Stimulated activated CD8-positive, alpha-beta memory T cell treated with anti-CD3 and anti-CD28 coated beads, Interleukin-7, amount 100 ng/mL, for 1 hour (primary cell): ENCODE measurements at places on chromosomes 4 and X.

DNA sequence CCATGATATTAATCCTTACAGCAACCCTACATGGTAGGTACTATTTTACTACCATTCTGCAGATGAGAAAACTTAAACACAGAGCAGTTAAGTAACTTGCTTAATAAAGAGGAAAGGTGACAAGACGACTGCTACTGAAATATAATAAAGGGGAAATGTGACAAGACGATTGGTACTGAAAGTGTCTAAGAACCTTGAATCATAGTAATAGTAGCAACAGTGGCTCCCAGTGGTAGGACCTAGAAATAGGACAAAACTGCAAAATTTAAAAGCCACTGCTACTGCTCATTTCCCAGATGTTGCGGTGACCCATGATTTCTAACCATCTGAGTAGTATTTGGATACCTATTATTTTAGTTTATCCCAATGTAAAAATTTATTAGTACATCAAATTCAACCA, 89.5 kb downstream of the TASL start:
- no peak for DNase-seq

GRCh38 chr4:71211748-71212147, 127.1 kb upstream of the SLC4A4 start:
- no peak for DNase-seq

GRCh38 chrX:7542587-7543380, 300.2 kb upstream of the VCX start:
- DNase-seq: no peak

DNA sequence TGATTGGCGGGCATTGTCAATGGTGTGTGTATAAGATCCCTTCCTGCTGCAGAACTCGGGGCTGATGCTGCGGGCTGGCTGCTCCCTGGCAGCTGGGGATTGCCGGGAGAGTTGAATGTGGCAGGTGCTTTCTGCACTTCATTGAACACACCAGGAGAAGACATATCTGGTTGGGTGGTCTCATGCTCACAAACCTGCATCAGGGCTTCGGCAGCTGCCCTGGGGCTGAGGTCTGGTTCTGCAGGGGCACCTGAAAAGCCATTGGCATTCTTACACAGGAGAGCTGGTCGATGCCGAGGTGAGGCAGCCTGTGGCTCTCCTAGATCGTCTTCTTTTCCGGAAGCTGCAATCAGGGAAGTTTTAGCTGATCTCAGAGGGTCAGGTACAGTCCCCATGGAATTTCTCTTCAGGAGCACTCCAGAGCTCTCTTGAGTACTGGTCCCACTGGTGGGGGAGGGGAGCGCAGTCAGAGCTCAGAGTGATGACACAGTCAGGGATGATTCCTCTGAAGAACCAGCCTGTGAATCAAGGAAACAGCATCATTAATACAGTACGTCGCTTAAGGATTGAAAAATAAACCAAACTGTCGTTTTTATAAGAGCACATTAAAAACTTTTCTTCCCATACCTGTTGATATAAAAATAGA, 57.8 kb downstream of the GPRIN3 start:
- no peak for DNase-seq

GRCh38 chr4:121096629-121097028, 24.3 kb upstream of the NDNF start:
- DNase-seq: no peak

- DNase-seq: no peak
Observed at GRCh38 chrX:16953606-16954211, 7.3 kb downstream of the REPS2 start.
